Non-pigmented ciliary epithelial cell (primary cell): ENCODE measurements at places on chromosomes 2 and 18.

DNA sequence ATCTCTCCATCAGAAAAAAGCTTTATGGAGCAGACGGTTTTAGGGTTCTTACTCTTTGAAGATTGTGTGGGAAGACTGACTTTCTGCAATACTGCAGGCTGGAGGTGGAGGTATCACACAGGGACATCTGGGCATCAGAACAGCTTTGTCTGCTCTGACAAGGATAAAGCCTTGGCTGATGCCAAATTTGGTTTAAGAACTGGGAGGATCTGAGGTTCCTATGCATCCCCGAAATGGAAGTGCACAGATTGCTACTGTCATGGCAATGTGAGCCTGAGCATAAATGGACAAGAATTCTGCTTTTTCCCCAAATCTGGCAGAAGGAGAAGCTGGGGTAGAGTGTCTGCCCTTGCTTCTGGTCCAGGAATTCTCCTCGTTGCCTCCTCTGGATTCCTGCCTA lies 424.3 kb downstream of the SLC4A3 start:
- no peak for DNase-seq

- no peak for DNase-seq
Measured at GRCh38 chr2:191001032-191001431, 12.9 kb downstream of the STAT1 start.

DNA sequence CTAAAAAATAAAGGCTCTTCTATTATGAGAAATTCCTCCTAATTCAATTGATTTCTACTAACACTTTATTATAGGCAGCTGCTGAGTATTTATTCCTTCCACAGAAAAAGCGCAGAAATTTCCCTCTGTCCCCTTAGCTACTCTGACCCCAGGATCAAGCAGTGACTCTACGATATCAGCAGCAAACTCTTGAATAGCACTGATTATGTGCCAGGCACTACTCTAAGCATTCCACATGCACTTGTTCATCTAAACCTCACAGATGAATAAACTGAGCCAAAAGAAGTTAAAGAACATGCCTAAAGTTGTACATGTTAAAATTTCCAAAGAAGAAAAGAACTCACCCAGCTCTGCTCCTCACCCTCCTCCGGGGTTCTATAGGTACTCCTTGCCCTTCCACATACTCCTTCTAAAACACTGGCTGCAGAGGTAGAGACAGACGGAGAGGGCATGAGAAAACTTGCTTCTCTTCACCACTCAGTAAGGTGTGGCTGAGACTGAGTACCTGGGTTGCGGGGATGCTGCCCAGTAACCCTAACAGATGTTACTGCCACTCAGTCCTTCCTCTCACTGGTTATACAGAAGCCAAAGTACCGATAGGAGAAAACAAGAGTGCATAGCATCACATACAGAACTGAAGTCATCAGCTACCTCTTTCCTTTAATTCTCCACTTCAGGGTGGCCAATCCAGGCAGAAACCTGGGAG lies 9.9 kb downstream of the C1D start:
- no peak for DNase-seq

GRCh38 chr2:60475123-60475830 lies 78.2 kb downstream of the BCL11A start:
- DNase-seq, result no peak

DNA sequence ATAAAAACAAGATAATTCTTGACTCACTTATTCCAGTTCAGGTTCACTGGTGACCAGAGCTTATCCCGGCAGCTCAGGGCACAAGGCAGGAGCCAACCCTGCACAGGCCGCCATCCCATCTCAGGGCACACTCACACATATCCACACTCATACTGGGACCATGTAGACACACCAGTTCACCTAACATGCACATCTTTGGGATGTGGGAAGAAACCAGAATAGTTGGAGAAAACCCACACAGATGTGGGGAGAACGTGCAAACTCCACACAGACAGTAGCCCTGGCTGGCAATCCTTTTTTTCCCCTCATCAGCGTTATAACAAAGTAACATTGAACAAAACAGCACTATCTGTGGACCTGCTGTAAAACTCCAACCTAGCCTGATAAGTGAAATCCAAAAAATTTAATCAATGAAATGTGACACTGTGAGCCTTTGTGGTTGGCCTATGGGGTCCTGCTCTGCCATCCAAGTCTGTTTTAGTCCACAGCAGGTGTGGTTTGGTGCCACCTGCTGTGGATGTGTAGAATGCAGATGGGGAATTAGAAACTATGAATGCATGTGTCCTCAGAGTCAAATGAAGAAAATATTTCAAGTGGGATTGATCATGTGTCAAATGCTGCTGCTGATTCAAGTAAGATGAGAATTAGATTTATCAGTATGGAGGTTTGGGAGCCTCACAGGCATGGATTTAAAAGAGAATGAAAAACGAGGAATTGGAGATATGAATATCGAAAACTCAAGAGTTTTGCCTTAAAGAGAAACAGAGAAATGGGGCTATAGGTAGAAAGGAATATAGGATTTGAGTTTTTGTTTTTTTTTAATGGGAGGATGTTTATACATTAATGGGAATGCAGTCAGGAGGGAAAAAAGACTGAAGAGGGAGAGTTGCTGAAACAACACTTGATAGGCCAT lies 47.0 kb downstream of the UGP2 start:
- DNase-seq, result no peak

GRCh38 chr2:16190446-16191270 lies 250.3 kb downstream of the MYCN start:
- DNase-seq, result no peak
